Aorta (tissue), 5 donors: ENCODE measurements at places on chromosomes 4 and X. TPM values are rescaled to one million over a fixed set of nuclear protein-coding genes. Genes with fewer than 3 reads are reported as not detected.

GRCh38 chr4:19819737-19820136, 432.0 kb upstream of the SLIT2 start:
- DNase-seq, result no peak

DNA sequence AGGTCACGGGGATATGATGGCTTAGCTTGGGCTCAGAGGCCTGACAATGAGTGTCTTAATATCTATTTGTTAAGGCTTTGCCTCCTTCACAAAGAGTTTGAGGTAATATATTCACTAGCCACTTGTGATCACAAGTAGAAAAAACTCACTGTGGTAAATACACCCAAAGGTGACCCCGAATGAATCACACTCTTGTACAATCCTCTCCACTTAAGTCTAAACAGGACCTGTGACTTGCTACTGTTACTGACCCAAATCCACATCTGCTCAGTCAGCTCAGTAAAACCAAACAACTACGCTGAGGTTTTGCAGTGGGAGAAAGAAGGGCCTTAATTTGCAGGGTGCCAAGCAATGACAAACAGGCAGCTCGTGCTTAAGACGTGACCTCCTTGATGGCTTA, 223.8 kb upstream of the MAGEC2 start:
- no peak for DNase-seq

DNA sequence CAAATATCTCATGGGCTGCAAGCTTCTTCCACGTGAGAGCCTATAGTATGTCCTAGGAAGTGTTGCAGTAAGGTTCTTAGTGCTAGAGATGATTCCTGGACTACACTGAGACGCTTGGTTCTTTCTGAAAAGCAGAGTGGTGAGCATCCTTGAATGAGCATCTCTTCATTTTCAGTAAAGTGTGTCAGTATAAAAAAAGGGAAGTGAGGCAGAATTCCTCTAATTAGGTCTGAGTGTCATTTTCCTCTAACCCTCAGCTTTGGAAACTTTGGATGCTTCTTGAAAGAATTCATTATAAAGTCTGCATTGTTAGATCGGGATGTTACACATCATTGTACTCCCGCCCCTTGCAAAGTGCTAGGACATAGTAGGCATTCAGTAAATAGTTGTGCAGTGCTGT, 5.2 kb downstream of the BMPR1B start:
- no peak for DNase-seq

Gene MTM1
- 8.4 TPM for polyA plus RNA-seq

Gene CACNA1F
- polyA plus RNA-seq, result 0.38 TPM

GRCh38 chrX:115560211-115560977, 580 bp upstream of the PLS3 start:
- no peak for DNase-seq

GRCh38 chrX:19554786-19555185, 39.5 kb upstream of the MAP3K15 start:
- DNase-seq, result no peak

Gene ATP2B3
- 0.20 TPM for polyA plus RNA-seq

GRCh38 chr4:173367285-173367684, 3.5 kb upstream of the SAP30 start:
- no peak for DNase-seq

- DNase-seq, result no peak
These were observed 349.9 kb downstream of the FBXW7 start for GRCh38 chr4:152185786-152186550.

DNA sequence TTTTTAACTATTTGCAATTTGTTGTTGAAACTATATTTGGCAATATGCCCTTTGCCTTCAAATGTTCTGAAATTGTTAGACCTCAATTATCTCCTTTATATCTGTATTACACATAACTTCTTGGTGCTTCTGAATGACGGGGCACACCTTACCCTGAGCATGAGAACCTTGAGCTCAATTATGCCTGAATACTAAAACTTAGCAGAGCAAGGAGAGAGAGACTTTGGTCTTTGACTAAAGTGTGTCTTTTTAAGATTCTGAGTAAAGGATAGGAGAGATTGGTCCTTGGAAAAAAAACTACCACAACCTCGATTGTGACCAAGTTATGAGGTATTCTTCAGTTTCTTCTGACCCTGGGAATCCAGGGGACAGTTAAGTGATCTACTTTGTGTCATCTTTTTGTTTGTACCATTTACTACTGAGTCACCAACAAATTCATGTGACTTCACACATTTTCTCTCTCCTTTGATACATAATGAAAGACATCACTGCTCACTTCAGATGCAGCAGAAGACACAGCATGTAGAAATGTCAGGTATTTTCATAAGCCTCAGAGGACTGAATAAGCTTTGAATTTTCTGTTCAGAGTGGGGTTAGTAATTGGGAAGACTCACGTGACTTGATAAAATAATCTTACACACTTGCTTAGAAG, 51.4 kb downstream of the PTTG2 start:
- DNase-seq, result no peak

Gene CLDN34
- not detected for polyA plus RNA-seq

DNA sequence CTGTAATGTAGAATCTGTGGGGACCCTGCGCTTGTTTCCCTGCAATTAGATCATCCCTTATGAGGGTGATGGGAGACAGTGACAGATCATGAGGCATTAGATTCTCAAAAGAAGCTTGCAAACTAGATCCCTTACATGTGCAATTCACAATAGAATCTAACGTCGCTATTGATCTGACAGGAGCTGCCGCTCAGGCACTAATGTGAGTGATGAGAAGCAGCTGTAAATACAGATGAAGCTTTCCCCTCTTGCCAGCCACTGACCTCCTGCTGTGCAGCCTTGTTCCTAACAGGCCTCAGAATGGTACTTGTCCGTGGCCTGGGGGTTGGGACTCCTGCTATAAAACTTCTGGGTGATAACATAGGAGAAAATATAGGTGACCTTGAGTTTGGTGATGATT, 1076.8 kb downstream of the PDHA2 start:
- DNase-seq, result no peak

GRCh38 chr4:27048429-27049238, 188.0 kb downstream of the STIM2 start:
- DNase-seq, result no peak

DNA sequence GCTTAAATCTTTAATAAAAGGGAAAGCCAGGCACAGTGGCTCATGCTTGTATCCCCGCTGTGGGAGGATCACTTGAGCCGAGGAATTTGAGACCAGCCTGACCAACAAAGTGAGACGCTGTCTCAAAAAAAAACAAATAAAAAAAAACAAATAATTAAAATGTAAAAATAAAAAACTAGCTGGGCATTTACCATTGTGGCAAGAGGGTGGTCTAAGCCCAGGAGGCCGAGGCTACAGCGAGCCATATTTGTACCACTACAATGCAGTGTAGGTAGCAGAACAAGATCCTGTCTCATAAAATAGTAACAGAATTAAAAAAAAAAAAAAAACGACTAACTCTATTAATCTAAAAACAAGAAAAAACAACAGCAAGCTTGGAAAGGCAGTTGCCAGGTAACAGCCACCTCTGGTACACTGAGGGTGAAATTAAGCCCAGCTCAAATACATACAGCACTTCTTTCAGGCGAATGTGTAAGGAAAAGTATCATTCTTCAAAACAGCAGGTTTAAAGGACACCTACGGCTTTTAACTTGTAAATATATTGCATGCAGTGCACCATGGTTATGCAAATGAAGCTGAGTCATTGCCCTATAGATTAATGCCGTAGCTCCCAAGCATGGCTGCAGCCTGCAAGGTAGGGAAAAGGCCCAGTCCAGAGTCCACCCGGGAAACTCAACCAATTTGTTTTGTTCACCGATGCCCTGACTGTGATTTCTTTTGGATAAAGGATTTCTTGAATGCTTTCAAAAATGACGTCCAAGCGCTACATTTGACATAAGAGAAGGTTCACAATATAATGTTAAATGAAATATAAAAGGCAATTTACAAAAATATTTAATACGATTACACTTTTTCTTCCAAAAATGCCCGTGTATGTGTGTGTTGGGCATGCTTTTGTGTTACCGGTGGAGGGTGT, 14.5 kb upstream of the TXLNG start:
- no peak for DNase-seq

Gene EVC
- 16.6 TPM for polyA plus RNA-seq

DNA sequence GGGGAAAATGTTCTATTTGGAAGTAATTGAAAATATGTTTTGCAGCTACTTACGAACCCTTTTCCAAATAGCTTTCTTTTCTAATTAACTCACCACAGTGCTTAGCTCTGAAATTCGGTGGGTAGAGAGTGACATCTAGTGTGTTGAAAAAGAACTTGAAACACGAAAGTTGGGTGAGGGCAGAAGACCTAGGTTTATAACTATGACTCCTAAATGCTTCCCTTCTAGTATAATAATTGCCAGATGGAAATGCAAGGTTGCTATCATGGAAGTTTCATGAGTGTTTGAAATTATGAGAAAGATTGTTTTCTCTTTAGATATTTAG, 77.3 kb upstream of the NOCT start:
- DNase-seq, result no peak

Gene GPR34
- 36.2 TPM for polyA plus RNA-seq

DNA sequence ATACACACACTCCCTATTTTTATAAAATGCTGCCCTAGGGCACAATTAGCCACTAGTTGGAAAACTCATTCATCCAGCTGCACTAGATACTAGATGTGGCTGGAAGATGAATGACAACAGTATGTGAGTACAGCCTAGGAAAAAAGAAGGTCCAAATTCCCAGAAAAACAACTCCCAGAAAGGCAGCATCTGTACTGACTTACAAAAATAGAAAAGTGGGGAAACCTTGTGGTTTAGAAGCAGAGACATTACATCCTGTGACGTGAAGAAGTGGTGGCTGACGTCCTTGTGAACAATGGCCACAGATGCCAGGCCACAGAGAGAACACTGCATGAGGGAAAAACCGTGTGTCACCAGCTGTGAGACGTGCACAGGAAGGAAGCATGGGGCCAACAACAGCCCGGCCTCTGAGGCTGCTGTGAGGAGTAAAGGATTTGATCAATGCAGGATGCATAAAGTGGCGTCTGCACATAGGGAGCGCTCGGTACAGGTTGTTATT, 81.2 kb downstream of the SPRY1 start:
- no peak for DNase-seq

Gene ZCCHC18
- polyA plus RNA-seq, result 2.3 TPM

DNA sequence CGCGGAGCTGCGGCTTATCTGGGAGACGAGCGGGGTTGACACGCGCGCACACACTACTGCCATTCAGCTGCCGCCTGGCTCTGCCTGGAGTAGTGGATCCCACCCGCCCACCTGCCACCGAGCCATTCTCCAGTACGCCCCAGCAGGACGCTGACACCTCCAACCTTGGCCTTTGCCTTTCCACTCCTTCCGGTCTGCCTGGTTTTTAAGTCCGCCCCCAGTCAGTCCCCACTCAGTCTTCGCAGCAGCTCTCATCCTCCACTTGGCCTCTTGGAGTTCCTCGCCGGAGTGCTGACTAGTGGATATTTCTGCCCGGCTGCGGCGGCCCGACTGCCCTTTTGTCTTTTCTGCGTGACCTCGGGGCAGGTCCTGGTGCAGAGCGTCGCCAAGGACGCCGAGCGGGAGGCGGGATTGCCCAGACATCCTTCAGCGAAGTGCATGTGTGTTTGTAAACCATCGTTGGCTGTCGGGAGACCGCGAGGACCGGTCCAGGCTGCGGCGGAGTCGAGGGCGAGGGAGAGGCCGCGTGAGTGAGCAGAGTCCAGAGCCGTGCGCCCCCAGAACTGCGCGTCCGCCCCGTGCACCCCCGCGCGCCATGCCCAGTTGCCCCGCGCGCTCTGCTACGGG, 1.1 kb downstream of the SLIT2 start:
- DNase-seq, result peak; percentile 55

Gene ENPEP
- not detected for polyA plus RNA-seq

- DNase-seq, result no peak
These were observed 114.5 kb downstream of the GATB start for GRCh38 chr4:151646322-151646721.

GRCh38 chrX:41621222-41621723, 67.5 kb upstream of the GPR34 start:
- no peak for DNase-seq

Gene NEUROG2
- not detected for polyA plus RNA-seq

Gene ASB9
- 0.84 TPM for polyA plus RNA-seq

GRCh38 chrX:143634663-143635455, 1.0 kb downstream of the SLITRK4 start:
- DNase-seq, result no peak

GRCh38 chrX:100864657-100865391, 9.3 kb downstream of the NOX1 start:
- no peak for DNase-seq

DNA sequence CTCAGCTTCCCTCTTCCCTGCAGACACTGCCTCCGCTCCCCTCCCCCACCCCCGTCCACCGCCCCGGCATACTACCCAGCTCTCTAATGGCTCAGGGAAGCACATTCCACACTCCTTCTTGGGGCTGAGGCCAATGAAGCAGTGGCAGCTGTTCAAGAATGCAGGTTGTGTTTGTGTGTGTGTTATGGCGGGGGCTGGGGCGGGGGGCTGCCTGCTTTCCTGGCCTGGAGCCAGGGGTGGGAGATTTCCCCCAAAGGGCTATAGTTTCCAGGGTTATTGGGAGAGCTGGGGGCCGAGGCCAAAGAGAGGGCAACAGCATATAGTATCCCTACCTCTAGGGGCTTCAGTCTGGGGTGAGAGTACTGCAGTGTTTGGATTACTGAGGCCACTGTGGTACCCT, 149.4 kb downstream of the EFNB1 start:
- DNase-seq, result peak; percentile 75

DNA sequence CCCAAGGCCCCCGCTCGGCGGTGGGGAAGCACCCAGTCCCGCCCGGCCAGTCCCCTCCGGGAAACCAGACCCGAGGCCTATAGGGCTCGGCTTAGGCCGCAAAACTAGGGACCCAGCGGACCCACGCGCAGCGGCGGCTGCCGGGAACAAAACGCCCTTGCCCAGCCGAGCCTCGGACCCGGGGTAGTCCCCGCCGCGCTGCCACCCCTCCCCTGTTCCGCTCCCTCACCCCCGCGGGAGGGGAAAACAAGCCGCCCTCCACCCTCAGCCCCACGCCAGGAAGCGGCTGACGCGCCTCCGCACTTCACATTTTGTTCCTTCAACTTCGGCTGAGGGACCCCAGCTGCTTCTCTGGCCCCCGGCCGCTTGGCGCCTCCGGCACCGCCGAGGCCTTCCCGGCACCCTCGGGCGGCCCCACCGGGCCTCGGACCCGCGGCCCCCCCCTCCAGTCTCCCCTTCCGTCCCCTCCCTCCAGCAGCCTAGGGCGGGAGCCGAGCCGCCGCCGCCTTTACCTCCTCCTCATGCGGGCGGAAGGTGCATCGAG, 694 bp downstream of the PDS5A start:
- DNase-seq, result peak; percentile 65

Gene LANCL3
- 0.38 TPM for polyA plus RNA-seq

Gene EFHC2
- not detected for polyA plus RNA-seq

GRCh38 chrX:36422368-36422767, 502.8 kb downstream of the CFAP47 start:
- no peak for DNase-seq

- DNase-seq, result no peak
These were observed 13.8 kb upstream of the ENOX2 start for GRCh38 chrX:130916636-130917422.

- DNase-seq, result no peak
These were observed 10.3 kb upstream of the UGT8 start for GRCh38 chr4:114588305-114588704.

GRCh38 chrX:18792828-18793227, 85.4 kb downstream of the PPEF1 start:
- DNase-seq, result no peak

Gene GUF1
- polyA plus RNA-seq, result 6.3 TPM

Gene POF1B
- 0.46 TPM for polyA plus RNA-seq
